NCI-H524 (cell line): ENCODE measurements at places on chromosomes 3 and 15.

- no peak for DNase-seq
Measured at GRCh38 chr15:44199393-44199792, 4.3 kb upstream of the FRMD5 start.

- peak; percentile 9 for DNase-seq
Measured at GRCh38 chr3:10883478-10884234, 67.6 kb downstream of the SLC6A11 start.

DNA sequence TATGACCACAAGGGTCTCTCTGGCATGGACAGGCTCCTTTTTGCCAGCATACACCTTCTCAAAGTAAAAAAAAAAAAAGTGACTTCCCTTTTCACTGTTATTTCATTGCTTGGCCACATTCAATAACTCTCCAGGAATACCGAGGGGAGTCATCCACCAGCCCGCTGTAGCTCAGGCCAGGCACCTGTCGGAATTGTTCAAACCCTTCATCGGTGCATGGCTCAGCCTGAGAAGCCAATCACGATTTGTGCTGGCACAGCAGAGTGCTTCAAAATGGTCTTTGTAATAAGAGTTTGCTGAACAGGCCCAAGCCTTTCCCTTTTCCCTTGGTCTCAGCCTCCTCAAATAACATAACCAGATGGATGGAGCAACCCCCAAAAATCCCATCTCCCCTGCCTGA, 145.4 kb downstream of the PDZRN3 start:
- DNase-seq, result no peak

- DNase-seq, result peak; percentile 18
Measured at GRCh38 chr3:148459931-148460513, 237.7 kb upstream of the AGTR1 start.

- no peak for DNase-seq
Measured at GRCh38 chr3:117101697-117102096, 392.1 kb downstream of the TUSC7 start.

DNA sequence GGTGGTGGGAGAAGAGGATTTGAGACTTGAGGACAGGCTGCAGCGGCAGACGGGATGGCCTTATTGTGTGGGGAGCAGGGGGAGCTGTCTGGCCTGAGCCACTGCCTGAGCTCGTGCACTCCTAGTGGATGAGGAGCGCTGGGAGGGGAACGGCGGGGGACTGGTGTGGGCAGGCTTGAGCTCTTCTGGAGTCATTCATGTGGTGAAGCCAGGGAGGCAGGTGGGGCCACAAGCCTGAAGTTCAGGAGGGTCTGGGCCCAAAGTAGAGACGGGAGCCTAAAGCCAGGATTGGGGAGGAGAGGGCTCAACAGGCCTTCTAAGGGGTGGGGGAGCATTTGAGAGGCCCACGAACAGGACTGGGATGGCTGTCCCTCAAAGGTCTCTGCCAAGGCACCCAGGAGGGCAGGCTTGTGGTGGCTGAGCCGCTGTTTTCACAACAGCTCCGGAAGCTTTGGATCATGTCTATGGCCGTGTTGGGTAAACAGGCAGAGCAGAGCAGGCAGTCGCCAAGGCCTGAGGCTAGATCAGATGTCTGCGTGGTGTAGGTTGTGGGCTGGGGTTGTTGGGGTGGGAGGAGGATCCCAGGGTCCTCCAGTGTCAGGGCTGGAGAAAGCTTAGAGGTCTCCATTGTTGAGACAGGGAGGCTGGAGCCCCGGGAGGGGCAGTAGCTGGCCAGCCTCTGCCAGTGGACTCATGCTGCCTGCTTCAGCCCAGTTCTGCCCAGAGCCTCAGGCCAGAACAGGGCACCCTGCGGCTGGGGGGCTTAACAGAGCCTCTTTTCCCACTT, 8.2 kb downstream of the PRKCD start:
- DNase-seq, result no peak

DNA sequence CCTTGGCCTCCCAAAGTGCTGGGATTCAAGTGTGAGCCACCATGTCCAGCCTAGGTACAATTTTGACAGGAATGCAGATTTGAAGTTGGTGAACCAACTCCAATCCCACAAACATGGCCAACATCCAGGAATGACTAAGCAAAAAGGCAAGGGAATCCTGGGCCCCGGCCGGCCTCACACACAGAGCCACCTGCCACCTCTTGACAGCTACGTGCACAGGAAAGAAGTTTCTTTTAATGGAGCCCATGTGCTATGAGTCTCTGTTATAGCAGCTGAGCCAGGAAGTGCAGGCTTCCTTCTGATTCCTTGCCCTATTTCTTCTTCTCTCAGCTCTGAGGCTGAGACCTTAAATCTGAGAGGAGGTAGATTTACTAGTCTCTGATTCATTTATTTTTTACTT, 8.8 kb downstream of the TMEM40 start:
- DNase-seq, result peak; percentile 34

GRCh38 chr3:159727506-159727905, 261.1 kb upstream of the IL12A start:
- DNase-seq, result no peak

GRCh38 chr3:197356275-197356674, 57.9 kb upstream of the DLG1 start:
- DNase-seq, result no peak

DNA sequence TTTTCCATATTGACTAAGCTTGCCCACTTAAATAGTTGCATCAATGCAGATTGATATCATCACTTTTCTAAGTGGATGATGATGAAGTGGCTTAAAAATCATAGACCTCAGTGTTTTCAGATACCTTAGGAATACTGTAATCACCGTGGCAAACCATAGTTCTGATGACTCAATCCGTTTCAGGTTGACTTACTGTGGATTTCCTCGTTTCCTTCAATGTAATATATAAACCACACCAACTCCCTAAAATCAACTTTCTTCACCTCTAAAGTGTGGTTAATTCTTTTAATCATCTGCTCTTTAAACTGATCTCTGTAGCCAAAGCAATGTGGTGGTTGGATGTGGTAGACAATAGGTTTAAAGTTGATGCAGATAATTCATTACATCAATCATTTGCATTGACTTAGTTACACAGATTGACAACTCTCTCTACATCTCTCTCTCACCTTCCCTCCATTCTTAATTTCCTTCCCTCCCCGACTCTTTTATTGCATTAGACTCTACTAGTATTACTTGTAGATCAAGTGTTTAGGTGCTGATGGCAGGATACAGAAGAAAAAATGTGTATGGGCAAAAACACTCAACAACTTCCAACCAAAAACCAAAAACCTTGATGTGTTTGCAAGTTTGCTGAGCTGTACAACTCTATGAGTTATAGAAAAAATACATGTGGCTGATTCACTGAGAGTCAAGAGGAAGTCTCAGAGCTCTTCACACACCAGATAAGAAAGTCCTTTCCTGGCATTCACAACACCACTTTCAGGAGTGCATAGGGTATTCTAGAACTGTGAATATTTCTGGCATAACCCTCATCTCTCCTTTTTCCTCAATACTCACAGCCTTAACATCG, 243.5 kb downstream of the NFKBIZ start:
- no peak for DNase-seq

DNA sequence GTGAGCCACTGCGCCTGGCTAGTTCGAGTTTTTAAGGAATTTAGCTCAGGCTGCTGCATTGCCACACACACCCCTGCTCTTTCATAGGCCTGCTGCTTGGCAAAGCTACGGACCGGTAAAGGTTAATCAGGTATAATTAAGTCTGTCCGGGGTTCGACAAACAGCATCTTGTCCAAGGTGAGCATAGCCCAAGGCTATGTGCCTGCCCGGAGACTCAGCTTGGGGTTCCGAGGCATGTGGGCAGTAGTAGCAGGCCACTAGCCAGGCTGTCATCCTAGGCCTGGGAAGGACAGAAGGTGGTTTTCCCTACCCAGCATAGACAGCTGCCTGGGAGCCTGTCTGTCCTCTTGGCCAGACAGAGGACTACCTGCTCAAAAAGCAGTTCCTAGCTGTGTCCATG, 6.6 kb downstream of the P4HTM start:
- no peak for DNase-seq

DNA sequence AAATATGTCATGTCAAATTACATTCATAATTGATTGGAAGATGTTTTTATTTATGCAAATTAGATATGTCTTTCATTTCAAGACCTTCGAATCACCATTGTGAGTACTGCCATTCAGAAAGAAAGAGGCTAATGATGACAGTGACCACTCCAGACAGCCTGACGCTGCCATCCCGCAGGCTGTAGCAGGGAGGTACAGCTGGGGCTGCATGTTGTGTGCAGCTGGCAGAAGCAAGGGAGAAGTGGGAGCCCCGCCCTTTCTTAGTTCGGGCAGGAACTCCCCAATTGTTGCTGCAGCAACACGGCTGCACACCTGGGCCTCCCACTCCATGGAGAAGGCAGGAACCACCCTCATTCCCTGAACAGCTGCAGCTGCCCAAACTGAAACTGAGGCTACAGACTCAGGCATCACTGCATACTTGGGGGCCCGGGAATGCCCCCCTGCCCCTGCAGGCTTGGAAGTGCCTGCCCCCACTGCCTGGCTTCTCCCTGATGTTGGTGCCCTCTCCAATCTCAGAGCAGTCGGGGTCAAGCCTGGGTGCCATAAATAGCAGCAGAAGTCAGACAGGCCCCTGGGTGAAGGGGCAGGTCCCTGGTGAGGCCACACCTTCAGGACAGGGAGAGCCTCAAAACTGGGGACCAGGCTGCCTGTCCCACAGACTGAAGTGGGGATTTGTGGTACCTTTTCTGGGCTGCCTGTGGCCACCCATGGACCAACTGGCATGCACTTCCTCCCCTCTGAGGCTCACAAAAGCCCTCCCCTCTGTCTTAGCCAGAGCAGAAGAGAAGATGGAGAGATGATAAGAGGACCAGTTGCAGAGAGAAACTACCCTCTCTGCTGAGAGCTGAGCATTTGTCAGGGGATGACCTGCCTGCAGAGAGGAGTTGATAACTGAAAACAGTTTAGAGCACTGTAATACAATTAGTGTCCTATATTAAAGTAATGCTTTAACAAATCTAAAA, 964.6 kb downstream of the SI start:
- DNase-seq, result no peak

DNA sequence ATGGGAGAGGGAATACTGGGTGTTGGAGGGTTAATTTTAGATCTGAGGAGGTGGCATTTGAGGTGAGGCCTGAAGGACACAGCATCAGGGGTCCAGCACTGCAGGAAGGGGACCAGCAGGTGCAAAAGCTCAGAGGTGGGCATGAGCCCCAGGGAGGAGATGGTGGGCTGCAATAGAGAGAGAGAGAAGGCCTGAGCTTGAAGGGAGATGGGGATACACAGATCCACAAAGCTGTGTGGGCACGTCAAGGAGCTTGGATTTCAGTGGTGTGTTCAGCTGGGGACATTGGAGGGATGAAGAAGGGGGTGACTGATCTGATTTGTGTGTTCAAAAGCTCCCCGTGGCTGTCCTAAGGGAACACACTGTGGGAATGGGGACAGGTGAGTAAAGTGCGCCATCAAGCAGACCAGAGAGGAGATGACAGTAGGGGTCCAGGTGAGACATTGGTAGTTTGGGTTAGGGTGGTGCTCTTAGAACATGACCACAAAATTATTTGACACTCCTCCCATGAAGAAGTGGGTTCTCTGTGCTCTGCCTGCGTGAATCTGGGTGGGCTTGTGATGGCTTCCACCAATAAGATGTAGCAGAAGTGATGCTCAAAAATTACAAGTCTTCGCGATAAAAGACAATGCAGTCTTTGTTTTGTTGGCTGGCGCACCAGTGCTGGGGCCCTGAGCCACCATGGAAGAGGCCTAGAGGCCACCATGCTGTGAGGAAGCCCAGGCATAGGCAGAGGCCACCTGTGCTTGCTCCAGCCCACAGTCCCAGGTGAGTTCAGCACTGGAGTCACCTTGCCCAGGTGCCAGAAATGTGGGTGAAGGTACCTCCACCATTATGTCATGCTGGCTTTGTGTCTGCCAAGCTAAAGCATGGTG, 1.9 kb upstream of the WNT7A start:
- DNase-seq, result no peak

DNA sequence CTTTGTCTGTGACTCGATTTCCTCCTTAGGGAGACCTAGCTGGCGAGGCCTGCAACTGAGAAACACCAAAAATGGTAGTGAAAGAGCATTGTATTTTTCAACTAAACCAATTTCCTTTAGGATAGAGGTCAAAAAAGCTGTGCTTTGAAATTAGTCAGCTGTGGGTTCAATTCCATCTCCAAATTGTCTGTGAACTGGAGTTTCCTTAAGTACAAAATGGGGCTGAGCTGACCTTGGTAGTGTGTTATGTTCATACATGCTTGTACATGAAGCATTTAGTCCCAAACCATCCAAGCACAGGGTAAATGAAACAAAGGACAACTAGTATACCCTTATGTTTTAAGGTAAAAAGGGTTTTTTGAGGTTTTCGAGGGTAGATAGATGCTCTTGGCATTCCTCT, 99.3 kb downstream of the RARB start:
- DNase-seq, result no peak

- DNase-seq, result peak; percentile 18
Measured at GRCh38 chr3:59775106-59775505, 725.3 kb upstream of the CFAP20DC start.

DNA sequence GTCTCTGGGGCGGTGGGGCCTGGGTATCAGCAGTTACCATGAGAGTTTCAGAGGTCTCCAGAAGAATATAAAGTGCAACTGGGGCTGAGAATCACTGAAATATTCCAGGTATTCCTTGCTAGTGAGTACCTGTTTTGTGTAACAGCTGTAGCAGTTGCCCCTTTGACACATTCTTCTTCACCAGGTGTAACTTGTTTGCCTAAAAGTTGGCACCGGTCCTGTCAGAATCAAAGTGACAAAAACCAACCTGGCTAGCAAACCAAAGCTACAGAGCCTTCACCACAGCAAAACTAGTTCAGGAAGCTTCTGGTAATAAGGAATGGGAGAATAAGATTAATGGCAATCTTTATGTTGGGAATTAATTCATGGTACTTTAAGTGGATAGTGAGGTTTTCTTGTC, 296.0 kb downstream of the NAALADL2 start:
- DNase-seq, result no peak

GRCh38 chr3:190265126-190265525, 57.1 kb downstream of the CLDN1 start:
- DNase-seq, result no peak

GRCh38 chr15:61426466-61426865, 197.4 kb upstream of the RORA start:
- no peak for DNase-seq
